Colonic mucosa (tissue), 4 donors: ENCODE measurements at places on chromosomes 16 and 17. TPM values are rescaled to one million over a fixed set of nuclear protein-coding genes. Genes with fewer than 3 reads are reported as not detected.
A peak's percentile ranks its signal among the peaks of the same experiment; 100 is the strongest.

The MYO1D gene
- 238 TPM for total RNA-seq

- DNase-seq = no peak
Observed at GRCh38 chr17:18379246-18380146, 1.9 kb downstream of the EVPLL start.

- DNase-seq = no peak
Observed at GRCh38 chr17:6072611-6073010, 2.4 kb downstream of the WSCD1 start.

The DNAAF1 gene
- total RNA-seq = not detected

- DNase-seq = no peak
Observed at GRCh38 chr16:88503374-88503770, 50.3 kb downstream of the ZFPM1 start.

The ITGB4 gene
- 267 TPM for total RNA-seq

DNA sequence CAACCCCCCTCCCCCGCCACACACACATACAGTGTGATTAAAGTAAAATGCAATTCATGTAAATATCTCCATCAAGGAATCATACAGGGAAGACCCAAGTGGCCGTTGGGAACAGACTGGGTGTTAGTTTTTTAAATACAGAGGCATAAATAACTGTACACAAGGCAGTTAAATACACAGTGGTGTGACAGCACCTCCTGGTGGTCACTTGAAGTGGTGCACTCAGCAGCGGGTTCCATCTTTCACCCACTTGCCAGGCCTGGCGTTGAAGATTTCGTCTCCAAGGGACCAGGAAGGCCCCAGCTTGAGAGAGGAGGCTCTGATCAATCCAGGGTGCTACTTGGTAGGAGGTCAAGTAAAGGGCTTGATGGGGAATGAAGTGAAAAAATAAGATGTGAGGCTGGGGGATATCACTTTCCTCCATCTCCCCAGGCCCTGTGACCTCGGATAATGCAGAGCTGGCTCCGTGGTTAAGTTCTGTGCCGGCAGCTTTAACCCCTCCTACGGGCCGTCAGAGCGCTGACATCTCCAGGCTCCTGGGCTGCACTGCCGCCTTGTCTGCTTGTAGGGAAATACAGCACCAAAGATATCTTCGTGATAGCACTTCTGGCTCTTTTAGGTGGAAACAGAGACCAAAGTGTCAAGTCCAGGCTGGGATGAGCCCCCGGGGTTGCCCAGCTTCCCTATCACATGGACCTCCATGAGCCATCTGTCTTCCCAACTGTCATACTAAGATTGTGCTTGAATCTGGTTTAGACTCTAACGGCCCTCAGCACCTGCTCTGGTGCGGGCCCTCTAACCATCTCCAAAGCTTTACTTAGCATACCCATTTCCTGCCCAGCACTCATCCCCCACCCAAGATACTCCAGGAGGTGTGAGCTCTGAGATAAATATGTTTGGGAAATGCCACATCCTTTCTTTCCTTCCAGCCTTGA, 20.7 kb downstream of the LGALS9 start:
- peak; percentile 75 for DNase-seq

The HOXB1 gene
- total RNA-seq = not detected

DNA sequence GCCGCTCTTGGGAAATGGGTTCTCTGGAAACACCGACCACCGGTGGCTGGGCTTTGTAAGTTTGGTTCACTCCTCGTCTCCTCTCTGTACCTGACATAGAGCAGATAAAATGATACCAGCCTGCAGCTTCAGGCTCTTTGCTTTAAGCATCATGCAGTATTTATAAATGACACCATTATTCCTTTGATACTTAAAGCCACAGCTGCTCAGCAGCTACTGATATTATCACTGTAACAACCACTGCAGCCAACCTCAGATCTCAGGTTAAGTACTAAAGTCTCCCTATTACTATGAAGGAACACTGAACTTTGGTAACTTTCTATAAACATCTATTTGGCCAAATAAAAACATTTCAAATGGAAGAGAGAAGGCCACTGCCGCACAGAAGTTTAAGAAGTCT, 34.6 kb downstream of the PDIA2 start:
- no peak for DNase-seq

GRCh38 chr17:36755586-36755985, 154.2 kb downstream of the MRM1 start:
- DNase-seq = peak; percentile 74

The TEKT5 gene
- 0.82 TPM for total RNA-seq
